Hippocampal formation (tissue), 2 donors: ENCODE measurements at places on chromosomes 1 and 21.

GRCh38 chr1:204652497-204652896 is 33.0 kb downstream of the LRRN2 start:
- no peak for DNase-seq

- DNase-seq, result no peak
Measured at GRCh38 chr1:159088546-159089183, 12.1 kb upstream of the AIM2 start.

DNA sequence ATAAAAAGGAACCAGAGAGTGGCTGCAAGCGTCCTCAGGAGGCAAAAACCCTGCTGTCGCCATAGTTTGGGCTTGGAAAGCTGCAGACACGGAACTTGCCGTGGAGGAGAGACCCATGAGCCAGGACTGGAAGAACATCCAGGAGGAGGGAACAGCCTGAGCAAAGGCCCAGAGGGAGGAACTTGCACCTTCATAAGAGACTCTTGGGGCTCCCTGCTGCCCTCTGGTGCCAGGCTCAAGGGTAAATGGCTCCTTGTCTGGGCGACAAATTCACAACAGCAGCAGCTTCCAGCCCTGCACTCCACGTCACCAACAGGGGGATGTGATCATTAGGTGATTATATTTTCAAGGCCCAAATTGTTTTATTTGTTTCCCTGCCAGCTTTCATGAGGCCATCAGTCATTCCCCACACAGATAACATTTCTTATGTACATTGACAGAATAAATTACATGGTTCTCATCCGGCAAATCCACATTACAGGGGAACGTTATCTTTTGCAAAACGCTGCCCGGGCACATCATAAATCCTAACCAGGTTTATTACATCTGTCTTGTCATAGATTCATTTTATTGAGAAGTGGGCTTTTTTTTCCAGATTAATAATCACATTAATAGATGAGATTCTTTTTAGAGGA is 143.0 kb upstream of the GRIK3 start:
- no peak for DNase-seq

DNA sequence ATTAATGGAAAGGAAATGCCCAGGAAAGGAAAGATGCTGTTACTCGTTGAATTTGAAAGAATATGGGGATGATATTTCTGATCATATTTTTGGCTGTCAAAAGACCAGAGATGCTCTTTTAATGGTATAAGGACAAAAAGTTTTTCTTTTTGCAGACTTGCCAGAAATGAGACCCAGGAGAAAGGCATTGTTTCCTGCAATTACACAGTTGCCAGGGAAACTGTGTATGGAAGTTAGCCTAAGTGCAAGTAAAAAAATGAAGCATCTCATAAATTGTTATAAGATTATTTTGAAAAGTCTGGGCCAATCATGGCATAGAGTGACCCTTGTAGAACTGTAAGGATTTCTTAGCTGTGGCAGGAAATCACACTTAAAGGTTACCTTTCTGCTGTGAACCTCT is 155.7 kb upstream of the BEND5 start:
- DNase-seq, result no peak

DNA sequence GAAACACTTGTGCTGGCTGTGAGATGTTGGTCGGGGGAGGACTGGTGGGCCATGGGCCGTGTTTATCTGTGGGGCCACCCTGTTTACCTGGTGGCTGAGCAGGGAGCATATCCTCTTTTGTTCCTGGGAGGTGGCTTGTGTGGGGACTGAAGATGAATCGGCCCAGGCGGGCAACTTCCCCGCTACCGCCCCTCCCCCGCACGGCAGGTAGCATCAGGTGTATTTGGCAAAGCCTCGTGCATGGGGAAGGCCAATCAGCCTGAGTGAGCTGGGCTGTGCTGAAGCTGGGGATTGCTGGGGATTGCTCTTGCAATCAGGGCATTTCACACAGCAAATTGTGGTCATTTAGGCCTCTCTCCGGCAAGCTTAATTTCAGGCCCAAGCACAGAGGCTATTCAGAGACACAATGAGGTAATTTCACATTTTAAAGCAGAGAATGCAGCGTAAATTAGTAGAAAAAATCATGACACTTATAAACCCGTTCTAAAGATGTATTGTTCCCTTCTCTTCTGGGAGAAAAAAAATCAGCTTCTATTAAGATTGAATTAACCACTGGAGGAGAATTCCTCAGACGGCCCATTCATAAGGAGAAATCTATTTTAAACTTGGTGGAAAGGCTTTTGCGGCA is 197.7 kb upstream of the POU3F1 start:
- no peak for DNase-seq

- DNase-seq, result no peak
Measured at GRCh38 chr1:161127649-161128048, 4.8 kb downstream of the DEDD start.

DNA sequence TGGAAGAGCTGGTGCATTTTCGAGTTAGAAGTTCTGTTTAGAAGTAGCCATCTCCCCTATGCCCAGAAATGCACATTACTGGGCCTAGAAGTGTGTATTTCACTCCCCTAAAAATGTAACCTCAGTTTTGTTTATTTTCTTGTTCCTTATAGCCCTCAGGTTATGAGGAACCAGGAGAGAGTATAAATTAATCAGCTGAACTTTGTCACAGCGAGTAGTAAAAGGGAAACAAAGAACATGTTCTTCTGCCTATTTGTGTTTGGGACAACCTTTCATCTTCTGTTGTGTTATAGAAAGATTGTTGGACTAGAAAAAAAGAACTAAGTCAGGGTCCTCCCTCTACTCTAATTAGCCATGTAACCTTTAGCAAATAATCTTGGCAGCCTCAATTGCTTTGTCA is 160.5 kb upstream of the PDE4B start:
- DNase-seq, result no peak

DNA sequence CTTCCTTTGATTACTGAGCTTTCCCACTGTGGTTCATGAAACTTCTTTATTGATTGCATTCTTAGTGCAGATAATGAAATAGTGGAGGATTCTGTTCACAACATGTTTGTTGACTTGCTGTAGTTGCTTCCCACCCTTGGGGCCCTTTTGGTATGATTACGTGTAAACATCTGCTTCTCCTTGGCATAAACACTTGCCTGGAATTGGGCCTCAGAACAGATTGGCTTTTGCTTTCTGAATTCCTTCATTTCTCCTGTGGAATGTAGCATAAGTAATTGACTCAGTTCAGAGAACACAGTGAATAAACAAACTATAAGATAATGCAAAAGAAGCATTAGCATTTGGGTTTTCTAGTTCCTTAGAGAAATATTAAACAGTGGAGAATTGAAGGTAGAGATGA is 59.5 kb upstream of the LAMC2 start:
- no peak for DNase-seq
